Transverse colon (tissue), 4 donors: ENCODE measurements at places on chromosomes 7 and 10. TPM values are rescaled to one million over a fixed set of nuclear protein-coding genes. Genes with fewer than 3 reads are reported as not detected.
A peak's percentile ranks its signal among the peaks of the same experiment; 100 is the strongest.

Gene SUN3
- not detected for total RNA-seq

Gene KLF14
- total RNA-seq: not detected

Gene CYP2C9
- total RNA-seq: 12.4 TPM

Gene TBATA
- not detected for total RNA-seq

GRCh38 chr10:59078978-59079377, 97.5 kb upstream of the PHYHIPL start:
- no peak for DNase-seq

GRCh38 chr10:102451105-102451969, at the start of gene C10orf95:
Gene C10orf95 (minus strand): TSS chr10:102451543. CDS start chr10:102451093, 450 bp downstream.
- peak; percentile 71 for DNase-seq

GRCh38 chr7:64098-64915, 128.1 kb upstream of the FAM20C start:
- DNase-seq: peak; percentile 53

GRCh38 chr7:138799336-138800000, 1.5 kb upstream of the ATP6V0A4 start:
- DNase-seq: no peak

DNA sequence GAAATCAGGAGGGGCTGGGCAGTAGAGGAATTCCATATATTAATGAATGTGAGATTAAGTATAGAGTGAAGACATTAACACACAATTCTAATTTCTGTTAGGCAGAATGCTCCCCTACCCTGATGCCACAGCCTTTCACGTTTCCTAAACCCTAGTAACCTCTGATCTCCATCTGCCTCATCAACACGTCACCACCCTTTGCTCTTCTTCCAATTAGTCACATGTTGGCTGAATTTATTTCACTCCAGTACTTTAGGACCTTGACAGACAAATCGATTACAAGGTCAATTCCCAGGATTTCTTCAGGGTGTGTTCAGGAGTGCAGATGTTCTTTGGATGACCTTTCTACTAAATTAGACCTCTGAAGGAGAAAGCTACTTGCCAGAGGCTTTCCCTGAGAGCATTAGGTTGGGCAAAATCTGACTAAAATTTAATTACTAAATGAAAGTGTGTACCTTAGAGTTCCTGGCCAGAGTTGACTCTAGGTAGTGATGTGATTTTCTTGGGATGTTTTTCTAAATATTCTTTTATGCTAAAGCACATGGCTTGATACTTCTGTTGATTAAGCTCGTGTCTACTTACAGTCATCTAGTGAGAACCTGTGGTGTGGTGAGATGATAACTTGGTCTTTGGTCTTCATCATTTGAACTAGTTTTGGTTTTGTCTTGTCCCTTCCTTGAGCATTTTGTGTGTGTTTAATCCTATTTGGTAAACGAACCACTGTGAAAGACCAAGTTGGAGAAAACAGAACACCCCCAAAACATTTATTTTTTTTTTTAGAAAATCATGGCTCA, 12.7 kb downstream of the AGR2 start:
- DNase-seq: no peak

- DNase-seq: no peak
These were observed 56.2 kb downstream of the EEPD1 start for GRCh38 chr7:36208997-36209813.
